Gastrocnemius medialis (tissue), 4 donors: ENCODE measurements at places on chromosomes 2 and 18. TPM values are rescaled to one million over a fixed set of nuclear protein-coding genes. Genes with fewer than 3 reads are reported as not detected.

Gene PAIP2B
- 14.6 TPM for total RNA-seq

Gene SLC16A14
- 0.66 TPM for total RNA-seq

Gene UPP2
- total RNA-seq, result not detected

Gene COLEC12
- total RNA-seq, result 6.1 TPM

Gene MOCOS
- 0.63 TPM for total RNA-seq

Gene LINC00305
- total RNA-seq, result not detected

Gene DYNAP
- not detected for total RNA-seq

Gene CD28
- 0.31 TPM for total RNA-seq

Gene POTEC
- total RNA-seq, result not detected

Gene LRRFIP1
- total RNA-seq, result 37.9 TPM

DNA sequence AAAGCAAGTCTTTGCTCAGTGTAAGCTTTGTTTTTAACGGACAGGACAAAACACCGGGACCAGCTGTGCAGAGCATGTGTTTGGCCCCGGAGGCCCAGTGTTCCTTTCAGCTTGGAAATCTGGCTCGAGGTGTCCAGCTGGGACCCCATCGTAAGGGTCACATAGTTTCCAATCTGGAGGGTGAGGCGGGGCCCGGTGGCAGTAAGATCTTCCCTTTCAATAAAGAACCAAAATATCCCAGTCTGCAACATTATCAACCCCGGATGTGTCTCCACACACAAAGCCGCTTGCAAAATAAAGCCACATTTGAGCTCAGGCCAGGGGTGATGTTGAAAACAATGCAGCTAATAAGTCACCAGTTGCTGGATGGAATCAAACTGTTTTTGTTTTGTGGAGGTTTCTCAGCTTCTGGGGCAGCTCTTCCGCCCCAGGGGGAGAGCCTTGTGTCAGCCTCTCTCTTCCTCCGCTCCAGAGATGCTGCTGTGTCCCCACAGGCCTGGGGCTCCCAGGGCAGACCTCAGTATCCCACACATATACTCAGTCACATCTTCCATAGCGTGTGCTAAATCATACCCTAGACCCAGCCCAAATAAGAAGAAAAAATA is 138.6 kb upstream of the GLI2 start:
- H3K4me3 ChIP-seq, result no peak overlapping the region
- DNase-seq, result peak; percentile 68
- H3K27ac ChIP-seq, result peak overlapping the region; percentile 76
- peaks cover 14% of the 10 kb centered on the region for H3K4me1 ChIP-seq
- no peaks in the 10 kb centered on the region for H3K27me3 ChIP-seq
- H3K36me3 ChIP-seq, result no peaks in the 10 kb centered on the region

GRCh38 chr18:67692811-67693210 is 176.3 kb upstream of the DSEL start:
- H3K27me3 ChIP-seq, result no peaks in the 10 kb centered on the region
- no peak overlapping the region for H3K27ac ChIP-seq
- no peaks in the 10 kb centered on the region for H3K4me1 ChIP-seq
- no peak overlapping the region for H3K4me3 ChIP-seq

- H3K27me3 ChIP-seq, result no peaks in the 10 kb centered on the region
- peaks cover 59% of the 10 kb centered on the region for H3K4me1 ChIP-seq
- H3K4me3 ChIP-seq, result no peak overlapping the region
- H3K27ac ChIP-seq, result peak overlapping the region; percentile 89
Observed at GRCh38 chr18:8629602-8630001, 20.4 kb downstream of the RAB12 start.

- no peaks in the 10 kb centered on the region for H3K27me3 ChIP-seq
- H3K27ac ChIP-seq, result no peak overlapping the region
- H3K36me3 ChIP-seq, result no peaks in the 10 kb centered on the region
- no peak for DNase-seq
- no peaks in the 10 kb centered on the region for H3K4me1 ChIP-seq
Observed at GRCh38 chr2:205733648-205734047, 51.3 kb downstream of the NRP2 start.

GRCh38 chr2:160097326-160097725 is 34.9 kb upstream of the PLA2R1 start:
- no peak overlapping the region for H3K27ac ChIP-seq
- H3K36me3 ChIP-seq, result no peaks in the 10 kb centered on the region
- no peaks in the 10 kb centered on the region for H3K4me1 ChIP-seq
- no peaks in the 10 kb centered on the region for H3K27me3 ChIP-seq

- H3K4me3 ChIP-seq, result no peak overlapping the region
- no peak overlapping the region for H3K27ac ChIP-seq
- no peak for DNase-seq
- no peaks in the 10 kb centered on the region for H3K4me1 ChIP-seq
Observed at GRCh38 chr18:68604256-68604655, 110.7 kb downstream of the TMX3 start.

GRCh38 chr2:164896226-164896625 is 54.6 kb upstream of the COBLL1 start:
- no peaks in the 10 kb centered on the region for H3K4me1 ChIP-seq
- no peaks in the 10 kb centered on the region for H3K36me3 ChIP-seq
- no peak for DNase-seq
- no peak overlapping the region for H3K4me3 ChIP-seq

- no peak overlapping the region for H3K4me3 ChIP-seq
- no peak overlapping the region for H3K27ac ChIP-seq
- H3K4me1 ChIP-seq, result peaks cover 17% of the 10 kb centered on the region
Observed at GRCh38 chr2:216503159-216503629, 4.5 kb downstream of the RPL37A start.

- no peaks in the 10 kb centered on the region for H3K36me3 ChIP-seq
- DNase-seq, result no peak
- no peak overlapping the region for H3K4me3 ChIP-seq
- H3K27me3 ChIP-seq, result no peaks in the 10 kb centered on the region
Observed at GRCh38 chr2:220781622-220782241, 790.4 kb downstream of the EPHA4 start.

DNA sequence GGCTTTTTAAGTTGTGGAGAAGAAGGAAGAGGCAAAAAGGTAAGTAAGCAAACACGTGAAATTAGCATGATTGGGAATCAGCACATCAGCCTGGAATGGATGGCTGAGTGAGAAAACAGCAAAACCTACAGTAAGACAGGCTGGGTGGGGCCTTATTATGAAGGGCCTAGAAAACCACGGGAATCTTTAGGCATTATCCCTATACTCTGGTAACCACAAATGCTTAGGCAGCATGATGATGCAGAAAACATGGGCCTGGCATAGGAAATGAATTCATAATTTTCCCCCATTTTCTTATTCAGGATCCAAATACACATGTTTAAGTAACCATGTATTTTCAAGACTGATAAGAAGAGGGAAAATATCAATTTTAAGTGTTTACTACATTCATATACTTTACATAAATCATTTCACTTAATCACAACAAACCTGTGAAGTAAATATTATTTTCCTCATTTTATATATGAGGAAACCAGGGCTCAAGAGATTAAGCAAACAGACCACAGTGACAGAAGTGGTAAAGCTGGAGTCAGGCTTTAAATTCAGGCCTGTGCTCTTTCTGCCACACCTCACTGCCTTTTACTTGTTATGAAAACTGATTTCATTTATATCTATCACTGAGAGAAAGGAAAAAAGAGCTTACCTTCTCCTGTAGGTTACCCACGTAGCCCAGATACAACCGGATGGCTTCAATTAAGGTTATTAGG is 4.0 kb downstream of the TMEM17 start:
- H3K27me3 ChIP-seq, result no peaks in the 10 kb centered on the region
- DNase-seq, result no peak

- H3K4me3 ChIP-seq, result no peak overlapping the region
- H3K27me3 ChIP-seq, result peaks cover 3% of the 10 kb centered on the region
- no peak for DNase-seq
- no peaks in the 10 kb centered on the region for H3K36me3 ChIP-seq
- H3K27ac ChIP-seq, result no peak overlapping the region
Observed at GRCh38 chr2:88903749-88904353, 212.4 kb downstream of the RPIA start.

- H3K36me3 ChIP-seq, result no peaks in the 10 kb centered on the region
- H3K4me3 ChIP-seq, result no peak overlapping the region
- no peak for DNase-seq
- H3K27ac ChIP-seq, result no peak overlapping the region
- H3K27me3 ChIP-seq, result no peaks in the 10 kb centered on the region
Observed at GRCh38 chr2:72993933-72994280, 76.6 kb downstream of the EMX1 start.

- H3K4me3 ChIP-seq, result no peak overlapping the region
- H3K27ac ChIP-seq, result peak overlapping the region; percentile 59
- DNase-seq, result no peak
- peaks cover 29% of the 10 kb centered on the region for H3K36me3 ChIP-seq
- H3K27me3 ChIP-seq, result no peaks in the 10 kb centered on the region
- peaks cover 5% of the 10 kb centered on the region for H3K4me1 ChIP-seq
Observed at GRCh38 chr2:238326801-238327365, 6.6 kb downstream of the TRAF3IP1 start.

GRCh38 chr2:176234156-176234555 is 35.1 kb upstream of the MTX2 start:
- H3K27ac ChIP-seq, result no peak overlapping the region
- no peak overlapping the region for H3K4me3 ChIP-seq
- no peaks in the 10 kb centered on the region for H3K36me3 ChIP-seq
- DNase-seq, result no peak

DNA sequence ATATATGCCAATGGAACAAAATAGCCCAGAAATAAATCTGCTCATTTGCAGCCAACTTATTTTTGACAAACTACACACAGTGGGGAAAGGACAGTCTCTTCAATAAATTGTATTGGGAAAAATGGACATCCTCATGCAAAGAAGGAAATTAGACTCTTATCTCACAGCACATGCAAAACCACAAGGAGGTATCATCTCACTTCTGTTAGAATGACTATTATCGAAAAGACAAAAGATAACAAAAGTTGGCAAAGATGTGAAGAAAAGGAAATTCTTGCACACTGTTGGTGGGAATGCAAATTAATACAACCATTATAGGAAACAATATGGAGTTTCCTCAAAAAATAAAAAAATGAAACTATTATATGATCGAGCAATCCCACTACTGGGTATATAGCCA is 16.3 kb upstream of the WDR75 start:
- no peak for DNase-seq
- no peak overlapping the region for H3K4me3 ChIP-seq
- H3K36me3 ChIP-seq, result no peaks in the 10 kb centered on the region
- H3K4me1 ChIP-seq, result no peaks in the 10 kb centered on the region
- H3K27ac ChIP-seq, result no peak overlapping the region
- no peaks in the 10 kb centered on the region for H3K27me3 ChIP-seq

- no peak for DNase-seq
- H3K27me3 ChIP-seq, result peaks cover 34% of the 10 kb centered on the region
- no peak overlapping the region for H3K4me3 ChIP-seq
Observed at GRCh38 chr2:89763581-89764485, 1072.4 kb downstream of the RPIA start.

DNA sequence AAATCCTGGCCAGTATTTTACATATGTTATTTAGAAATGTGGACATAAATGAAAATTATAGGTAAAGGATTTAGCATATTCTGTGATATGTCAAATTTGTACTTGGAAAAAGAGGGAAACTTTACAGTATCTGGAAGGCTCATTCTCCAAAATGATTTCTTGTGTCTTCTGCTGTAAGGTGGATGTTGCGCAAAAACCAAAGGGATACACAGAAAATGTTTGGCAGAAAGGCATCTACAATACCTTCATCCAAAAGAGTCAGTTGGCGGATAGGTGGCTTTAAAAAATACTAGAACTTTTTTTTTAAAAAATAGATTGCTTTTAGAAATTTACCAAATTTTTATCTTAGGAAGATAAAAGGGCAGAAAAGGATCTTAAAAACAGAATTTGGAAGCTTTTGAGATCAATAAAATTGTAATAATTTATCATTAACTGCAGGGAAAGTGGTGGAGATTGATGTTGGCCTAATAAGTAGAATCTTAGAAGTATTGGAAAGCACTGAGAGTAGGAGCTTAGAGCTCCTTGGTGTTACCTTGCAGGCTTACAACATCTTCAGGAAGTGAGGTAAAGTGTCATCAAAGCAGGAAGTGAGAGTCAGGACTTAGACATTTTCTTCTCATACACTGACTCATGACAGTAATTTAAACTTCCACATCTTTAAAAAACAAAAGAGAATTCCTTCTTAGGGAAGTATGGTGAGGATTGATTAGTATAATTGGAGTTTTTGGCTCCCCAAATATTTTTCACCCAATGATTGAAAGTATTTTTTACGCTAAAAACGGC is 2.1 kb downstream of the NABP1 start:
- DNase-seq, result no peak
- peaks cover 3% of the 10 kb centered on the region for H3K4me1 ChIP-seq
- no peaks in the 10 kb centered on the region for H3K36me3 ChIP-seq
- H3K4me3 ChIP-seq, result no peak overlapping the region
- peak overlapping the region; percentile 86 for H3K27ac ChIP-seq
- H3K27me3 ChIP-seq, result no peaks in the 10 kb centered on the region

DNA sequence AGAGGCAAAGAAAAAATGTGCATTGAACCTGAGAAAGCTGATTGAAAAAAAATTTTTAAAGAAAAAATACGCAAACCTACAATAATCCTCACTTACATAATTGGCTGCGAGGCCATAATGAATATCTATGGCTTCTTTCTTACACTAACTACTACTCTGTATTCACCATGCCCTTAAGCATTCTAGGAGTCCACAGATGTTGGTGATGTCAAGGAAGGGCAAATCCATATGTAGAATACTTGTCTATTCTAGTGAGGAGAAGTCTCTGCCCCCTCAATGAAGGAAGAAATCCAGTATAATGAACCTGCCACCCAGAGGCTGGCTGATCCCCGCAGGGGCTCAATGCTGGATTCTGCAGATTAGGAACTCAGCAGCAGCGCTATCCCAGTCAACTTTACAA is 14.3 kb downstream of the GALNT3 start:
- no peaks in the 10 kb centered on the region for H3K36me3 ChIP-seq
- no peaks in the 10 kb centered on the region for H3K4me1 ChIP-seq
- DNase-seq, result no peak
- H3K27me3 ChIP-seq, result no peaks in the 10 kb centered on the region
- no peak overlapping the region for H3K27ac ChIP-seq
- H3K4me3 ChIP-seq, result no peak overlapping the region
